ENCODE measurements at places on chromosomes 1 and 21.
A peak's percentile ranks its signal among the peaks of the same experiment; 100 is the strongest.

DNA sequence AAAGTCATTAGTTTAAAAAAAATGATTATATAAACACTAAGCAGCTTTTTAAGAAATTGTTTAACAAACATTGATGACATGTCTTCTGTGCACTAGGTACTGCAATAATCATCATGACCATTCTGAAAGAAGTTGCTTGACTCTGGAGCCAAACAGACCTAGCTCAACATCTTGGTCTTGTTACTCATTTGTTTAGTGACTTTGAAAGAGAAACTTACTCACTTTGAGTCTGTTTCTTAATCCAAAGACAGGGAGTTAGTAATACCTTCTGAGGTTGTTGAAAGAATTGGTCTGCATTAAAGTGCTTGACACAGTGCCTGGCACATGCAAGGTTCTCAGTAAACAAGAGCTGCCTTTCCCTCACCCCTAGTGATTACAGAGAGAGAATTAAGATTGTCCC, 84.4 kb downstream of the SGIP1 start:
- DNase-seq, result no peak

DNA sequence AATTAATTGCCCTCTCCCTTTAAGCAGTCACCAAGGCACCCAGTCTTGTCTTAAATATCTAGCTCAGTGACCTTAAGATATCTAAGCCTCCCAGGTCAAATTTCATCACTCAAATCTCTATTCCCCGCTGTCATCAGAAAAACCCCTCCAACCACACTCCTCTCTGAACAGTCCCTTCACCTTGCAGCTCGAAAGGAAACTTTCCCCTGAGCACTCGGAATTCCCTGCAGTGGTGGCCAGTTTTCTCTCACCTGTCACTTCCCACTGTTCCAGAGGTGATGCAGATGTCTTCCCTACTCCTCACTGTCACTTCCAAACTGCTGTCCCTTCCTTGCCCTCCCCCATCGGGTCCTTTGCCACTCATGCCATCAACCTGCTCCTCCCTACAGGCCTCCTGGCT, 15.3 kb upstream of the SSX2IP start:
- DNase-seq, result no peak

GRCh38 chr1:191174298-191174697, 696.6 kb upstream of the BRINP3 start:
- peak; percentile 75 for DNase-seq

- no peak for DNase-seq
Observed at GRCh38 chr1:39571178-39571483, 5.5 kb downstream of the PABPC4 start.

DNA sequence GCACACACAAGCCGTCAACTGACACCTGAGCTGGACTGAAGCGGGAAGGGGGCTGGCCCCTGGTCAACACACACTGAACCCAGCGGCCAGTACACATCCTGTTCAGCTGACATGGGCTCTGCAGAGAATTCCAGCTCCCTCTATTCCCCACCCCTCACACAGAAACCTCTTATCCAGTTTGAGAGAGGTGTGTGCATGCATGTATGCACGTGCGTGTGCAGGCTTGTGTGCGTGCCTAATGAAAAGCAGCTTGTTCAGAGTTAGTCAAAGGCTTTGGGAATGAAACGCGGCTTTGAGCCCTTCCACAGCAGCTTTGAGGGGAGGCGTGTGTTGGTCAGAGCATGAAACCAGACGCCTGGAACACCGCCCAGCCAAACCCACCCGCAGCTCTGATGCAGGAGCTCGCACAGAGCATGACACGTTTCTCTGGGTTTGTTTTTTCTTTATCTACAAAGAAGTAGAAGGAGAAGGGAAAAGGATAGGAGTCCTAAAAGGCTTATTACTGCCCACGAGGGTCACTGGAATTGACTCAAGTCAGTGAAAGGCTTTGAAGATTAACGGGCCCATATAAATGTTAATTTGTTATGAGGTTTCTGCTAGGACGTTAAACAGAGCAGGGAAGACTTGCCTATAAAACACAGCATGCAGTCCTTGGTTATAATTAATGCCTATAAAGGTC, 184.2 kb downstream of the ETS2 start:
- DNase-seq, result no peak

DNA sequence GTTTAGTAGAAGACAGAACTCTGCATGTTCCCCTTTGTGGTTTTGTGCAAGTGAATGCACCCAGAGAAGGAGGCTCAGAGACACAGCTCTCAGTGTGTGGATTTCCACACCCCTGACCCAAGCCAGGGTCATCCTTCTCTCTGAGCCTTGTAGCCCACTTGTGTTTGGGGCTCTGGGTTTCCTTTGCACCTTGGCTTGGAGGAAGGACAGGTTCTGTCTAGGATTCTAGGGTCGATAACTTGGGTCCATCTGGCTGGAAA, 27.2 kb downstream of the MYOG start:
- no peak for DNase-seq

GRCh38 chr1:47753808-47754207, 243.4 kb downstream of the TRABD2B start:
- DNase-seq, result no peak

- peak; percentile 12 for DNase-seq
Observed at GRCh38 chr1:62070384-62071011, 124.2 kb upstream of the L1TD1 start.

DNA sequence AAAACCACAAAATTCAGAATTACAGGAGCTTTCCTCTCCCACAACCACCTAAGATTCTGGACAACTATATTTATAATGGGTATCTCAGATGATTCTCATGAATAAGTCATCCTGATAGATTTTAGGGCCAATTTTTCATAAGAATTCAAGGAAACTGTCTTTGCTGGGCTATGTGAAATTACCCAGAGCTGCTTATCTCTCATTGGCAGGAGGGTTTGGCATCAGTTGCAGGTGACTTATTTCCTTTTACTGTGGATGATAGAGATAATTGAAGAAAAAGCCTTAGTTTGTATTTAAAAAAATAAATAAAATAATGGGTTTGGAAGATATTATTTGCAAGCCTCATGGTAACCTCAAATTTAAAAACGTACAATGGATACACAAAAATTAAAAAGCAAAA, 38.2 kb upstream of the WDR26 start:
- DNase-seq, result no peak

DNA sequence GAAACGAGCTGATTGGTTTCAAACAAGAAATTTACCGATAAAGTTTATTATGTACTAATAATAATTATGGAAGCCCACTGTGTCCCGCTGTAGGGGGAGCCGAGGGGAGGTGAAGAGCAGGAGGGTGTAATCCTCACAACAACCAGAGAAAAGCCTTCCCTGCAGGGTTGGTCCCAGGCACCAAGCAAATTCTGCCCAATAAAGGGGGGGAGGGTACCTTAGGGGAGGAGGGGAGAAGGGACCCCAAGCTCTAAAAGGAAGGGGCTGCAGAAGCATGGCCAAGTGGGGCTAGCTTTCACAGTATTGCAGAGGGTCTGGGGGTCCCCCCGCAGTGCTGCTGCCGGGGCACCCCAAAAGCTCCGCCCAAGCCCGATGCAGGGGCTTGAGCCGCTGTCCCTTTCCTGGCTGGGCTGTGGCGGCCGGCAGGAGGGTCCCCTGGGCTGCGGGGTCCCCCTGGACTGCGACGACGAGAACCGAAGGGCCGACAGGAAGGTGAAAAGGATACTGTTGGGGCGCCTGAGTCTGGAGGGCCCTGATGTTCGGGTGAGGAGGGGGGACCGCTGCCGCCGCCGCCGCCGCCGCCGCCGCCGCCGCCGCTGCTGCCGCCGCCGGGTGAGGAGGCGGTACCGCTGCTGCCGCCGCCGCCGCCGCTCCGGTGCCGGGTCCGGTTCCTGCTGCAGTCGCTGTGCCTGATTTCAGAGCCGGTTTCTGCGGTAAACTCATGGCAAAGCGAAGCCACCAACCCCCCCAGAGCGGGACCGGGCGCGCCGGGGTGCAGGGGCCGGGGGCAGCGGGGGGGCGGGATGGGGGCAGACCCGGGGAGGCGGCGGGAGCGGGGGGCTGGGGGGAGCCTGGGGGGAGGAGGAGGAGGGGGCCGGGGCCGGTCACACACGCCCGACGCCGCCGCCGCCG, 771 bp downstream of the EIF4G3 start:
- peak; percentile 47 for DNase-seq

DNA sequence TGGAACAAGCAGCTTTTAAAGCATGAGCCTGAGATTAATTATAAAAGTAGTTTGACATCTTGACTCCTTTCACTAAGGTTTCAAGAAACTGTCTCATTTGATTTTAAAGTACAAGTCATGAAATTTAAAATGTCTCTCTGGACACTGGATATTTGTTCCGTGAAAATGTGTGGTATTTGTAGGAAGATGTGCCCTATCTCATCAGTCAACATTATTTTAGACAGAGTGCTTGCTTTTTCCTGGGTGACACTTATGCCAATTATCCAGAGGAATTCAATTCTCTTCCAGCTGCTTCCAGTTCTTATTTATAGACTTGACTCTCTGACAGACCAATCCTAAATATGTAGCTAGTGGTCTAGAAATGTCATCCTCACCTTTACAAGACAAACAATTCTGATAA, 300.4 kb downstream of the PLA2G4A start:
- no peak for DNase-seq

DNA sequence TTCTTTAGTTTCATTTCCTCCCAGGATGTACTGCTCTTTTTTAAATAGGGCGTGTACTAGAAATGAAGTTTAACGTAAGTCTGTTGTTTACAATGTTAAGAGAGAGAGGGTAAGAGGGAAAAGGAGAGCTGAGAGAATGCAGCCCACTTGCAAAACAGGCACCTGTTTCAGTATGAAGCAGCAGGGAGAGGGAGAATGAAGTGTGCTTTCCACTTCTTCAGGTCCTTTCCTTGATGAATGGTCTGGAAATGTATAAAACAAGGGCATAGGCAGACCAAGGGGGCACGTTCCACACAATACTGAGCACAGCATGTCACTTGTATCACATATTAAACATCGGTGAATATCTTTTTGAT, 2.0 kb downstream of the KCNA3 start:
- DNase-seq, result peak; percentile 44

- no peak for DNase-seq
Observed at GRCh38 chr1:200969726-200970561, 53.6 kb downstream of the KIF21B start.

All from RPMI8226 (cell line).